A549 treated with CpdA at 1 μM for 4 hours (cell line): ENCODE measurements at places on chromosomes 5 and 9. TPM values are rescaled to one million over a fixed set of nuclear protein-coding genes. Genes with fewer than 3 reads are reported as not detected.

FRRS1L gene
- total RNA-seq, result 0.22 to 0.39 TPM (median 0.25 TPM) in 5 replicates

CDH12 gene
- total RNA-seq, result not detected in 5 replicates

SAXO1 gene
- total RNA-seq, result not detected in 5 replicates

DND1 gene
- 0.47 to 1.0 TPM (median 0.82 TPM) in 5 replicates for total RNA-seq

PTGS1 gene
- total RNA-seq, result 0.82 to 1.5 TPM (median 1.2 TPM) in 5 replicates

TIGD6 gene
- total RNA-seq, result 4.3 to 5.9 TPM (median 5.0 TPM) in 5 replicates

SLC34A1 gene
- not detected in 5 replicates for total RNA-seq

NAIP gene
- total RNA-seq, result 0.51 to 0.63 TPM (median 0.52 TPM) in 5 replicates

TAF11L5 gene
- not detected in 5 replicates for total RNA-seq

SLC6A19 gene
- 0.02 TPM in 1 of 5 replicates, not detected in the others for total RNA-seq

PRRX2 gene
- 2.8 to 7.2 TPM (median 6.5 TPM) in 5 replicates for total RNA-seq

NPR3 gene
- 20.5 to 25.1 TPM (median 21.7 TPM) in 5 replicates for total RNA-seq

RABEPK gene
- total RNA-seq, result 35.9 to 47.2 TPM (median 47.1 TPM) in 5 replicates

ADGRD2 gene
- total RNA-seq, result 0.03 TPM in 1 of 5 replicates, not detected in the others

PCA3 gene
- not detected in 5 replicates for total RNA-seq

TNFSF8 gene
- total RNA-seq, result not detected in 5 replicates

C9 gene
- total RNA-seq, result 0.02 TPM in 1 of 5 replicates, not detected in the others

SHROOM1 gene
- 7.8 to 11.0 TPM (median 9.6 TPM) in 5 replicates for total RNA-seq

GBA2 gene
- 31.7 to 33.3 TPM (median 32.8 TPM) in 5 replicates for total RNA-seq

SPINK13 gene
- total RNA-seq, result not detected in 5 replicates

CCL28 gene
- total RNA-seq, result 0.14 to 0.29 TPM (median 0.20 TPM) in 5 replicates

CYSRT1 gene
- total RNA-seq, result 3.3 to 5.0 TPM (median 4.0 TPM) in 5 replicates

SOWAHA gene
- total RNA-seq, result 0.08 to 0.17 TPM (median 0.15 TPM) in 4 of 5 replicates, not detected in the other

SHOC1 gene
- total RNA-seq, result 0.01 TPM in 1 of 5 replicates, not detected in the others

HABP4 gene
- total RNA-seq, result 13.7 to 17.9 TPM (median 16.2 TPM) in 5 replicates

SHB gene
- 37.3 to 64.5 TPM (median 57.0 TPM) in 5 replicates for total RNA-seq

C5orf46 gene
- not detected in 5 replicates for total RNA-seq

TMEM250 gene
- 30.0 to 49.2 TPM (median 47.0 TPM) in 5 replicates for total RNA-seq

FAM153A gene
- total RNA-seq, result not detected in 5 replicates

IPPK gene
- total RNA-seq, result 12.0 to 16.1 TPM (median 13.0 TPM) in 5 replicates

RANBP3L gene
- total RNA-seq, result not detected in 5 replicates

CSF2 gene
- total RNA-seq, result 0.31 to 0.97 TPM (median 0.47 TPM) in 4 of 5 replicates, not detected in the other

TMEM174 gene
- total RNA-seq, result not detected in 5 replicates

C9orf50 gene
- not detected in 5 replicates for total RNA-seq
